ENCODE measurements at places on chromosomes 3 and 15.
A peak's percentile ranks its signal among the peaks of the same experiment; 100 is the strongest.

- DNase-seq, result no peak
Measured at GRCh38 chr15:78097667-78098066, 5.3 kb downstream of the SH2D7 start.

- no peak for DNase-seq
Measured at GRCh38 chr15:30974112-30974511, 17.3 kb downstream of the MTMR10 start.

DNA sequence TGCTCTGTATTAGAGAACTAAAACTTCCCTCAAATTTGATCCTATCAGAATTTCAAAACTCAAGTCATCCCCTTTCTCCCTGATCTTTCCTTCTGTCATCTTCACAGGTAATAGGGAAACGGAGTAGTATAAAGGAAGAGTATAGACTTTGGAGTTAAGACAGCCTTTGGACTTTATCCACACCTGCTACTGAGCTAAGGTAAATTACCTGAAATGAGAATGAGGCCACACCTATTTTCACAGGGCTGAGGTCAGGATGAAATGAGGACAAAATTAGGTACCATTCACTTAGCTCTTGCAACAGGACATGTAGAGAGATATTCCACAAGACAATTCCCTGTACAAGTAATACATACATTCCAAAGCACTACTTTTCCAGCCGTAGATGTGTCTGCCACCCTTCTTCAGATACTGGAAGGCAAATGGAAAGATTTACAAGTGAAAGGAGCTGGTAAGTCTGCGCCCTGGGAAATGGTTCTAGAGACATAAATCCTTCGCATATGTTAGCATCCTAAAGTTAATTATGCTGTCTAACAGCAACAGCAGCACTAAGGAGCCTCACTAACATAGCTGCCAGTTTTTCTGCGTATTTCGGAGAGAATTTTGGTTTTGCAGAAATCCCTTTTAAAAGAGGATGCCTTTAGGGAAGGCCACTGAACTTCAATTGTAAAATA lies 461.8 kb downstream of the SHQ1 start:
- DNase-seq, result no peak

DNA sequence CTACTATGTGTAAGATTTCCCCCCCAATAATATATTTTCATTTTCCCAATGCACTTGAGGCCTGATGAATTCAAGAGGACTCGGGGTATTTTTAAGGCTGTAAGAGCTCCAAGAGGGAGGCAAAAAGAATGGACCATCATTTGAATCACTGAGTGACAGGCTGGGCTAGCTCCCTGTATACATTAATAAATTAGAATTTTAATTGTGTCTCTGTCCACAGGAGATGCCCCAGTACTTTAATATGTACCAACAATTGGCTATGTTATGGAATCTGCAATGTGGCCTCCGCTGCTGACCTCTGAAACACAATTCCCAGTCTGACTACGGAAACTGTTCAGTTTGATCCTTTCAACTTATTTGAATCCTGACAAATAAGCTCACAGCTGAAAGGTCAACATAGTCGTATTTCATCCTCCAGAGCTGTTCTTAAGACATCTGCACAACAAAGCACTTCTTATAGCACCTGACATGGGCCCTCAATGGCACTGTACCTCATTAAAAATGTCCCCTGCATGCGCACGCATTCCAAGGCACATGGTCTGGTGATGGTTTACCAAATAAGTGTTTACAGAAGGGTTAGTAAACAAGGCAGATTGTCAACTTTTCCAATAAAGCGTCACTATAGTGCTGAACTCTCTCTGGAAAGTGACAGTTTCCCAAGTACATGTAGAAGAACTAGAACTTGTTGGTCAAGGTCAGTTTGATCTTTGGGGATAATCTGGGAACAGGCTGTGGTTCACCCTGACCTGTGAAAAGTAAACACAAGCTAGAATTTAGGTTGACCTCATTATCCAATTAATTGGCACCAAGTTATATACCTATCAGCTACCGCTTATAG lies 472.9 kb downstream of the FOXP1 start:
- DNase-seq, result no peak

- DNase-seq, result peak; percentile 58
Measured at GRCh38 chr3:49803465-49804140, 542 bp downstream of the INKA1 start.

DNA sequence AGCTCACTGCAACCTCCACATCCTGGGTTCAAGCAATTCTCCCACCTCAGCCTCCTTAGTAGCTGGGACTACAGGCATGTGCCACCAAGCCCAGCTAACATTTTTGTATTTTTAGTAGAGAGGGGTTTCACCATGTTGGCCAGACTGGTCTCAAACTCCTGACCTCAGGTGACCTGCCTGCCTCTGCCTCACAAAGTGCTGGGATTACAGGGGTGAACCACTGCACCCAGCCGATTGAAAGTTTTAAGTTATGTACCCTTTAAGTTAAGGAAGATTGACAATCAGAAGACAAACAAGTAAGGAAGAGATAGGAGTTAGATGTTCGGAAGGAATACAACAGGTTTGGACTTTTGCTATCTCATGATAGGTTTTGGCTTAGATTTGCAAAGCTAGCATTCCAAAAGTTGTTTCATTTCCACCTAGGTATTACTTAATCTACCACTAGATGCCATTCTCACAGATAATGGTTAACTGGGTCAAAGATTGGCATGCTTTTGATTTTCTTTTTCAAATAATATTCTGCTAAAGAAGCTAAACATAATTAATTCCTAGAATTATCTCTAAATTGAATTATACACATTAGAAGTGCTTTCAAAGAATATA lies 35.0 kb downstream of the GATM start:
- DNase-seq, result no peak

DNA sequence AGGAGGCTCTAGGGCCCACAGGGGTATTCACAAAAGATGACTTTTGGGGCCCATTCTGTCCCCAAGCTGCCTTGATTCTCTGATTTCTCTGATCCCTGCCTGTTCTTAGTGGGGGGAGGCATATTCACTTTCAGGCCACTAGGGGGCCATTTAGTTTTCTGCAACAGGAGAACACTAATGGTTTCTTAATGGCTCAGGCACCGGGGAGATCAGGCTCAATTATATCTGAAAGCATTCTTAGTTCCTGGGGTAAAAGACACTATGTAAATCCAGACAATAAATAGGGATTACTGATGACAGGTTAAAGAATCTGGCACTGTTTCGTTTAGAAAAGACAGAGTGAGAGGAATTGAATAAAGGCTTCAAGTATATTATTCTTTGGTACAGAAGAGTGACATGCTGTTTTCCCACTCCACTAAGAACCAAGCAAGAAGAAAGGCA lies 2.5 kb upstream of the INAFM2 start:
- DNase-seq, result peak; percentile 76

- DNase-seq, result peak; percentile 93
Measured at GRCh38 chr3:197749601-197750395, at the start of gene FYTTD1. Gene FYTTD1, plus strand, starts transcription at chr3:197749883. Its CDS starts 89 bp downstream, at chr3:197749972.

DNA sequence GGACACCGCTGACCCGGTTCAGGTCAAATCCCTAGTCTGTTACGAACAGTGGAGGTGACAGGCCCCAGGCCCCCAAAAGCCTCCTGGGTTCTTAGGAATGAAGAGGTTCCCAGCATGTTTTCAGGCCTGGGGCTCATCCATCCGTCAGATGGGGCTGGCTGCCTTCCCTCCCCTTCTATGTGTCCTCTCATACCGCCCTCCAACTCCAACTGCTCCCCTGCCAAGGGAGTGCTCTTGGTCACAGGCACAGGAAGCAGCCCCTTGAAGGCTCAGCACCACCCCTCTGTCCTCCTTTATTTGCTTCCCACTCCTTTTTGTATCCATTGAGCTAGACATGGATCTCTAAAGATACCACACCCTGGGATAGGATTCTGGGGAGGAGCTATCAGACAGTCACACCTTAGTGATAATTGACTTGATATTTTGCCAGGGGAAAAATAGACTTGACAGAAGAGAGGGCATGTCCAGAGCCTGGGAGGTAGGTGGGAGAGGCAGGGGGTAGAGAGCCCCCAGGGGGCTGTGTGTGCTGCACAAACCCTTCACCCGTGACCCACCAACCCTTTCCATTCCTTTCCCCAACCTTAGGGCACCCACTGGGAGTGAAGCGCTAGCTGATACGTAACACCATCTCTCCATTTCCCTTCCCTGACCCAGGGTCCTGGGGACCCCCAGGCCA lies 10.7 kb upstream of the CSPG4 start:
- no peak for DNase-seq

DNA sequence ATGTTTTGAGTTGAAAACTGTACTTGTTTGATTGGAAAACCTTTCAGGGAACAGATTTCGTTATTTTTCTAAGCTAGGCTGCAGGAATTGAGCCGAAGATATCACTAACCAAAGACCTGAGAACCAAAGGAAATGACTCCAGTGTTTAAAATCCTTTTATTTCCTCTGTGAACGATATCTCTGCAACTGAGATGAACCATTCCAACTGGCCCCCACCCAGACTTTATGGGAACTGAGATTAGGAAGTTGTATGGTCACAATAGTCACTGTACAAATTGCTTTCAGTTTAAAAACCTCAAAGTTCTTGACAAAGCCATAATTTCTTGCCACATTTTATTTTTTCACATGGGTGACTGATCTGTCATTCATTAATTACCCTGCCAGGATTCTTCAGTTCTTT lies 232.4 kb downstream of the RBMS3 start:
- no peak for DNase-seq

GRCh38 chr15:92142242-92143232 lies 251.1 kb upstream of the ST8SIA2 start:
- DNase-seq, result no peak

DNA sequence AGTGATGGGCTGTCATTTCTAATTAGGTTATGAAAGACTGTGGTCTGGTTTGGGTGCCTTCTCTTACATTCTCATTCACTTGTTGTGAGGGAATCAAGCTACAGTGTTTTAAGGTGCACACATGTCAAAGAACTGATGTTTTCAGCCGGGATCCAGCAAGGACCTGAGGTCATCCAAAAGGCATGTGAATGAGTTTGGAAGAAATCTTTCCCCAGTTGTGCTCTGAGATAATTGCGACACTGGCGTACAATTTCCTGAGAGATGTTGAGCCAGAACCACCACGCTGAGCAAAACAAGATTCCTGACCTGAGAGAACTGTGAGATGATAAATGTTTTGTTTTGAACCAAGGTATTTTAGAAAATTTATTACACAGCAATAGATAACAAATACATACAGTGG lies 295.3 kb upstream of the SLITRK3 start:
- no peak for DNase-seq

All from GM13976 (cell line).